Activated gamma-delta T cell treated with Interleukin-2 at 50 U/mL for 16 hours (primary cell): ENCODE measurements at places on chromosomes 6 and 20.

DNA sequence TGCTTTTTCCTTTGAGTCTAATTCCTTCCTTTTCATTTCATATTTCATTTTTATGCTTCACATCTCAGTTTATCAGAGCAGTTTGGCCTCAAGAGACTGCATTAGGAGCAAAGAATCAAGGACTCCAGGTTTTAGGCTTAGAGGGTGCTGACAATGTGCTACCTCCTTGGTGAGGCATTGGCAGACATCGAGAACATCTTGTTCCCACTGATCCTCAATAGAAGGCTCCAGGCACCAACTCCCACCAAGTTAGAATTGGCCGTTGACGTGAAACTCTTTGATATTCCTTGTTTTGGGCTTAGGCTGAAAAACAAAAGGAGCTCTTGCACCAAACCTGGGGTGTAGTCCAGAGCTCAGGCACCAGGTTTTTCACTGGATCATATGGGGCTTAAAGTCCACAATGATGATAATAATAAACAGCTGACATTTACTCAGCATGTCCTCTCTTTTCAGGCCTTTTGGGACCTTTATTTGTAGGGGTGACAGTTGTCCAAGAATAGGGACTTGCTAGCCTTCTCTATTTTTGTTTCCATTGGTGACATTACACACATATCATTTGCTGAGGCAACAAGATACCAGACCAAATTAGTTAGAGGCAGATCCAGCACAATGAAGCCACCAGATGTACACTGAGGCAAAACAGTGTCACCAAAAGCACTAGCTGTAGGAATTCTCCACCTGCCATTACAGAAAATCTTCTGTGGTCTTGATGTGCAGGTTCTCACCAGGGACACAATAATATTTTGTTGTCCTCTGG, 81.0 kb upstream of the ENPP5 start:
- DNase-seq = no peak

DNA sequence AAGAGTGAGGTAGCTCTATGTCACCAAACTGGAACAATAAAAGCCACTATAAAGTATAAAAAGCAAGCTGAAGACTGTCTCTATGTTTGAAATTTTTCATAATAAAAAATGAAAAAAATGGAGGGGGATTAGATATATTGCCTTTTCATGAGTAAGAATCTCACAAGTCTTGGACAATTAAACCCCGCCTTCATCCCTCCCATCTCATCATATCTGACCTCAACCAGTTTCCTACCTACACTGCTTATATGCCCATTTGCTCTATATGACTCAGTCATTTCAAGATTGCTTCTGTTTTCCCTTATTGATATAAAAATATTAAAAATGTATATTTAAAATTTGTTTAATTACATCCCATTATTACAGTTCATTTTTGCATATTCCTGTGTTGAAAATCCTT, 2.9 kb upstream of the TRIM39 start:
- DNase-seq = no peak

DNA sequence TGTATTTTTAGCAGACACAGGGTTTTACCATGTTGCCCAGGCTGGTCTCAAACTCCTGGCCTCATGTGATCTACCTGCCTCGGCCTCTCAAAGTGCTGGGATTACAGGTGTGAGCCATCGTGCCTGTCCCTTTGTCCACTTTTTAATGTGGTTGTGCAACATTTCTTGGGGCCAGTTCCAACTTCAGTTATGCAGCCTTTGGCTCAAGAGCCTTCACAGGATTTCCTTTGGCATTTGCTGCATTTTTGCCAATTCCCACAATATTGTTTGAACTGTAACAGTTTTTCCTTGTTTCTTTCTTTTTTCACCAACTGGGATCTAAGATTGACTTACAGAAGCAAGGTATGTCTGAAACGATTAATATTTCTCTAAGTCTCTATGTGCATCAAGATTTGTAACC, 63.6 kb downstream of the EDN1 start:
- DNase-seq = no peak

- no peak for DNase-seq
Observed at GRCh38 chr6:75266716-75267291, 17.8 kb downstream of the TMEM30A start.

- no peak for DNase-seq
Observed at GRCh38 chr6:157996918-157997702, 15.4 kb downstream of the SYNJ2 start.

- no peak for DNase-seq
Observed at GRCh38 chr6:35397806-35398418, 54.2 kb upstream of the FANCE start.

DNA sequence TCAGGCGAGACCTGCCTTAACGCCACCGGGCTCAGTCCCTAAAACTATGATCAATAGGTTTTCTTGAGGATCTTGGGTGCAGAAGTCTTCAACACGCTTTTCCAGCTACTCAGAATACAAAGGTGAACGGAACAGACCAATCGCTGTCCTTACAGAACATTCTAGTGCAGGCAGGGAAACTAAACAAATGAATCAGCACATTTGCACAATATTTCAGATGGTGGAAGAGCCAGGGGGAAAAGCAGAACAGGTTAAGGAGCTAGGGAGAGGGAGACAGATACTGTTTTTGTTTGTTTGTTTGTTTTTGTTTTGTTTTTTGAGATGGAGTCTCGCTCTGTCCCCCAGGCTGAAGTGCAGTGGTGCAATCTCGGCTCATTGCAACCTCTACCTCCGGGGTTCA, 271.1 kb downstream of the TFAP2C start:
- DNase-seq = no peak

GRCh38 chr6:43103253-43103876, 27.3 kb downstream of the PTK7 start:
- DNase-seq = no peak

GRCh38 chr6:34248198-34248726, 544 bp downstream of the SMIM29 start:
- no peak for DNase-seq

- peak; percentile 14 for DNase-seq
Observed at GRCh38 chr20:17679941-17680835, 1.9 kb downstream of the RRBP1 start.

DNA sequence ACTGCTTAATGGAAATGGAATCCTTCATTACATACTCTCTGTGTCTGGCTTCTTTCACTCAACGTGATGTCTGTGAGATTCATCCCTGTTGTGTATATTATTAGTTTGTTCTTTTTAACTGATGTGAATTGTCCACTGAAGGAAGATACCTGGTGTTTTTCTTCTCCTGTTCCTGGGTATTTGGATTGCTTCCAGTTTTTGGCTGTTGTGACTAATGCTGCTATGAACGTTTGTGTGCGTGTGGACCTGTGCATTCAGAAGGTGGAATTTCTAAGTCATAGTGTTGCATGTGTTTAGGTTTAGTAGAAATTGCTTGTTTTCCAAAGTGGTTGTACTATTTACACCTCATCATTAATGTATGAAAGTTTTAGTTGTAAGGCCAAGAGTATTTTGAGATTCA, 3.8 kb downstream of the TULP4 start:
- no peak for DNase-seq

DNA sequence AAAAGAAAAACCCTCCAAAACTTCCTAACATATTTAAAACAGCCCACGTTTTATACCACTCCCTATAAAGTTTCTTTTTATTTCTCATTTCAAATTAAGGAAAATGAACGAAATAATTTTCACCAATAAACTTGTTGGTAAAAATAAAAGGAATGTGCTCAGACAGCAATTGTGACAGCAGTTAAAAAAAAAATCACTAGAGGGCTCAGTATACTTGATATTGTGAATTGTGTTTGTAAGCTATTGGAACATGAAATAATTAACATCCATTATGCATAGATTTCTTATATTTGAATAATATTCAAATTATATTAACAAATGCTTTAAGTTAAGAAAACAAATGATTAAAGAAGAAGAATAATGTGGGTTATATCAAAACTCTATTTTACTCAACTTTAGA, 105.5 kb downstream of the ASCC3 start:
- no peak for DNase-seq

GRCh38 chr6:11139051-11139960, 27.8 kb upstream of the ERVFRD-1 start:
- no peak for DNase-seq

DNA sequence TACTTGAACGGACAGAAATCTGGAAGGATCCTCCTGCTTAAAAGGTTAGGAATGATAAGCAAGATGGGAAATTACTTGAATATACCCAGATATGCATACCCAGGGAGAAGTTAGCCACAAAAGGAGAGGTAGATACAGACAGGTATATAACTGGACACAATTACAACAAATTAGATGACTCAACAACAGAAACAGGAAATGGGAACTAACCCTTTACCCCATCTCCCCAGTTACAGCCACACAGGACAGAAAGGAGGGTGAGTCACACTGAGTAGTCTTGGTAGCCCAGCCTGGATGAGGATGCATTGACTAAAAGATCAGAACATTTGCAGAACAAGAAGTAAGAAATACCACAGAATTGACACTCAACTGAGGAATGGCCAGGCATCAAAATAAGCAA, 61.2 kb downstream of the C6orf52 start:
- no peak for DNase-seq

DNA sequence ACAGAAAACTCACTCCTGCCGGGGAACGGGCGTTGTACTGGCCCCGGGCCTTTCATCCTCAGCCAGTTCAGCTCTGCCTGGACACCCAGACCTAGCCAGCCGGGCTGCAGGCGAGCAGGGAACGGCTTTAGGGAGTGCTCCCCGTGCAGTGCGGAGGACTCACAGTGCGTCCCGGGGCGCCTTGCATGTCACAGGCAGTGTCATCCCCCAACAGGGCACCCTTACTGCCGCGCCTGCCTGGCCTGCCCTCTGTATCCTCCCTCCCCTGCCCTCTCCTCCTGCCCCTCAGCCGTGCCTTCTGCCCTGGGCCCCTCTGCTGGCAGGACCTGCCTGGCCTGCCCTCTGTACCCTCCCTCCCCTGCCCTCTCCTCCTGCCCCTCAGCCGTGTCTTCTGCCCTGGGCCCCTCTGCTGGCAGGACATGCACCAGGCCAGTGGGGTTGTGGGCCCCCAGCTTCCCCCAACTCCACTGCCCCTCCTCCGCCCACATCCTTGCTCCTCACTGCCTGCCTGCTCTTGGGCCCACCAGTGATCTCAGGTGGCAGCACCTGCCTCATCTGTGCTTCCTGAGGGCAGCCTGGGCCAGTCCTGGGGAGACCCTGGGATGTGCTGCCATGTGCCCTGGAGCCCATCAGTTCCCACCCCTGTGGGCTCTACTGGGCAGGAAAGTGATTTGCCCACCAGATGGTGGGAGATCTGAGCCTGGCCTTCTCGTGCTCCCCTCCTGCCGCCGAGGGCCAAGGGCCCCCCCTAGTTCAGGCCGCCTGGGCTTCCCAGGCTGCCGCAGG, 43.0 kb downstream of the PYGB start:
- DNase-seq = no peak

GRCh38 chr20:21269772-21270171, 33.4 kb upstream of the XRN2 start:
- DNase-seq = no peak

DNA sequence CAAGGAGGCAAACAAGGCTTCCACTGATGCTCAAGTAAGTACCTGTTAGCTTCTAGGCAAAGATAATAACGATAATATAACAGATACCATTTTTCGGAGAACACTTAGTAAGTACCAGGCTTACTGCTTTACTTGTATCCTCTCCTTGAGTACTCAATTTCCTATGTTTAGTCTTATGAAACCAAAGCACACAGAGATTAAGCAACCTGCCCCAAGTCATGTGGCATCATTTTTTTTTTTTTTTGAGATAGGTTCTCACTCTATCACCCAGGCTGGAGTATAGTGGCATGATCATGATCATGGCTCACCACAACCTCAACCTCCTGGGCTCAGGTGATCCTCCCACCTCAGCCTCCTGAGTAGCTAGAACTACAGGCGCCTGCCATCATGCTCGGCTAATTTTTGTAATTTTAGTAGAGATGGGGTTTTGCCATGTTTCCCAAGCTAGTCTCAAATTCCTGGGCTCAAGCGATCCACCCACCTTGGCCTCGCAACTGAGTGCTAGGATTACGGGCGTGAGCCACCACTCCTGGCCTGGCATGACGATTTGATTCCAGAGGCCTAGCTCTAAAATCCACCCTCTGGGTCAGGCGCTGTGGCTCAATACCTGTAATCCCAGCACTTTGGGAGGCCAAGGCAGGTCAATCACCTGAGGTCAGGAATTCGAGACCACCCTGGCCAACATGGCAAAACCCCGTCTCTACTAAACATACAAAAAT, 14.0 kb downstream of the SPAG4 start:
- no peak for DNase-seq

DNA sequence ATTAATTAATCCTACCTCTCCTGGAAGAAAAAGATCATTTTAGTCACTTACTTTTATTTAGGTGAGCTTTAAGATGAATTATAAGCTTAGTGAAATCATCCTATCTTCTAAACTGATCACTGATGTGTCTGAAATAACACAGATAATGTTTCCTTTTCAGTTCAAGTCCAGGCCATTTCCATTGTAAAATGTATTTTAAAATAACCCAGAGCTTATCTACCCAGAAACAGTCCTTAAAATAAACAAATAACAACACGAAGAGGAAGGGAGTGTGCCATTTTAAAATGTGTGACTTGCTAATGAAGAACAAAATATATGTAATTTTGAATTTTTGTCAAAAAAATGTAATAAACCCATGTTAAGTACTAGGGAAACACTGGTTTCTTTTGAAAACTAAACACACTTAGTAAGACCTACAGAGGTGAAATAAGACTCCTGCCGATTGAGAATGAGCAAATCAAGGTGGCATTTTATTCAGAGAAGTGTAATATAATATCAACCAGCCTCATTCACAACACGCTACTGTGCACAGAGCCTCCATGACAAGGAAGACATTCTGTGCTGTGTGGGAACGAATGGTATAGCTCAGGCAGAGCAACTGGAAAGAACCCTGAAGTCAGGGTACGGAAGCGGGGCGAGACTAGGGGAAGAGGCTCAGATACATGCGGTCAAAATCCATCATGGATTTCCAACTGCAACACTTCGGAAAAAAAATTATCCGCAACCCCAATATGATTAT, 7.7 kb downstream of the LRP11 start:
- DNase-seq = no peak

GRCh38 chr6:37761554-37762271, 57.8 kb upstream of the ZFAND3 start:
- no peak for DNase-seq

GRCh38 chr6:46486181-46486580, 5.1 kb downstream of the RCAN2 start:
- no peak for DNase-seq

DNA sequence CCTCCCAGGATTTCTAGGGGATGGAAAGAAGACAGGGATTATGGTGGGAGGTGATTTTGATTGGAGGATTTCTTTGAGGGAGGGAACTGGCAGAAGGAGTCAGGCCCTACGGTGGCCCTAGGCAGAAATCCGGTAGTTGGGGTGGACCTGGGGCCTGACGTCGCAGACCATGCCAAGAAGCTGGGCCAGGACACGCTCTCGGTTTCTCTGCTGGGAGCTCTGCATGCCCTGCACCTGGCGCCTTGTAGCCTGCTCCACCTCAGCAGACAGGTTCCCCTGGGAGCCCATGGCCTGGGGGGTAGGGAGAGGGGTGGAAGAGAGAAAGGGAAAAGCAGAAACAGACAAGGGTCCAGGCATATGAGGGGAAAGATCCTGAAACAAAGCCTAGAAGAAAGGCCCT, 1.1 kb downstream of the ATP6V1G2 start:
- no peak for DNase-seq
